Right atrium auricular region (tissue), 2 donors: ENCODE measurements at places on chromosomes 12 and 14. TPM values are rescaled to one million over a fixed set of nuclear protein-coding genes. Genes with fewer than 3 reads are reported as not detected.

DNA sequence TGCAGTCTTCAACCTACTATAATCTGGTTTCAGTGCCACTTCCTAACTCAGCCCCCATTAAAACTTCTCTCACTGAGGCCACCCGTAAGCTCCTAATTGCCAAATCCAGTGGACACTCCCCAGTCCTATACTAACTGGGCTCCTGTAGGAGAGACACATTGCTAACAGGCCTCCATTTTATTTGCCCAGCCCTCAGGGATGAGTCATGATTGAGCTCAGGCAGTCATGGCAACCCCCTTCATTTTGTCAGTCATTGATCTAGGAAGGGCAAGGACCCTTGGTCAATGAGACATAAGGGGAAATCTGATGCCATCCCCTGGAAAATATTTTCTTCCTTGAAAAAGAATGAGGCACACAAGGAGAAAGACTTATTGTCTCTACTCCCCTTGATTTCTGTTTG, 70.1 kb upstream of the HIF1A start:
- no peak for DNase-seq

GRCh38 chr12:81077686-81078441, at the start of gene ACSS3:
TSS of gene ACSS3 (plus strand) at chr12:81078079. CDS start at chr12:81078121, 42 bp downstream.
- peak; percentile 77 for DNase-seq

DNA sequence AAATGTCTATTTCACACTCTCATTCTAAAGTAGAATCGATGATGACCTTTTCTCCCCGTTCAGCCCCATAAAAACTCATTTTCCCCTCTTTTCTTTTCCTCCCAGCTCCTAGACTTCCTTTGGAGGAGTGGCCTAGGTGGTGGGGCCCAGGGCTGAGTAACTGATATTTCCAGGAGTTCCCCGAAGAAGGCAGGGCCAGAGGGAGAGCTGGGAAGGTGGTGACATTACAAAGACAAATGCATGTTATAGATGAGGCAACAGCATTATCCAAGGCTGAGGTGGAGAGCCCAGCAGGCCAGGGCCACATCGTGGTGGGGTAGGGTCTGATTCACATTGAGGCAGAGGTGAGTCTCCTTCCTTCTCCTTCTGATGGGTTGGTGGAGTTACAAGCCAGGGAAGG, 22.2 kb upstream of the HDAC7 start:
- no peak for DNase-seq

DNA sequence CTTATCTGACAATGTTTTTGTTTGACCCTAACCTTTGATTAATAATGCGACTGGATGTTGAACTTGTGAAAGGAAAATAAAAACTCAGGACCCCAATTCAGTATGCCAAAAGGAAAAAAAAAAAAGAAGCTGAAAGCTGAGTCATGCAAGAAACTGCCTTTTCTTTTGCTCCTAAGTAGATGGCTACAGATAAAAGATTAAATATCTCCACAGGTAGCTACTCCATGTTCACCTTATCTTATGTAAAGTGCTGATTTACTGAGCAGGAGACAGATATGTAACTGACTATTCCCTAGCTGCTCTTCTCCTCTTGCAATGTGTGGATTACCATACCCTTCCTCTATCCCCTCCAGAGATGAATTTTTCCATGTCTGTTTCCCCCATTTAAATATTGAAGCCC, 30.8 kb upstream of the TCL1B start:
- DNase-seq, result no peak

DNA sequence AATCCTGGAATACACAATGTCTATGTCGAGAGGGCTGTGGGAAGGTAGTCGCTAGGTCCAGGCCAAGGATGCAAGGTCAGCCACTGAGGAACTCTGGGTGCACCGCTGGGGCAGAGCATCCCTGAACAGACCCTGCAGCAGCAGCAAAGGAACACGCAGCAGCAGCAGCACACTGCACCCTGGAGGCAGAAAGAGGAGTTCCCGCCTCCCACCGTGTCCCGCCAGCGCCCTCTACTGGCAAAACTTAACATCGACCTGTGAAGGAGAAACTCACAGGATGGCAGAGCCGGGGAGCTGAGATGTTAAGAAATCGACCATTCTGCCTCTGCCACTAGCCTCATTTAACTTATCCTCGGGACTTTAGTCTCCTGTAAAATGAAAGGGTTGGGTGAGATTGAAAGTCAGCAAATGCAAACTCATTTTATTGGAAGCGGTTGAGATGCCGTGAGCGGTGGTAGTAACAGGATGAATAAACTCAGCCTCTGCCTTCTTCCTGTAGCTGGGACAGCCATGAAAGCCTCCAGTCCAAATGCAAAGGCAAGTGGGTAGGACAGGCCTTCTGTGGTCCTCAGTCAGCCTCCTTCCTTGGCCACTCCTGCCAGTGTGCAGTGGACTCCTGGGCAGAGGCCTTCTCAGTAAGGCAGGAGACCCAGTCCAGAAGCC, 45.6 kb downstream of the STAB2 start:
- DNase-seq, result peak; percentile 58

DNA sequence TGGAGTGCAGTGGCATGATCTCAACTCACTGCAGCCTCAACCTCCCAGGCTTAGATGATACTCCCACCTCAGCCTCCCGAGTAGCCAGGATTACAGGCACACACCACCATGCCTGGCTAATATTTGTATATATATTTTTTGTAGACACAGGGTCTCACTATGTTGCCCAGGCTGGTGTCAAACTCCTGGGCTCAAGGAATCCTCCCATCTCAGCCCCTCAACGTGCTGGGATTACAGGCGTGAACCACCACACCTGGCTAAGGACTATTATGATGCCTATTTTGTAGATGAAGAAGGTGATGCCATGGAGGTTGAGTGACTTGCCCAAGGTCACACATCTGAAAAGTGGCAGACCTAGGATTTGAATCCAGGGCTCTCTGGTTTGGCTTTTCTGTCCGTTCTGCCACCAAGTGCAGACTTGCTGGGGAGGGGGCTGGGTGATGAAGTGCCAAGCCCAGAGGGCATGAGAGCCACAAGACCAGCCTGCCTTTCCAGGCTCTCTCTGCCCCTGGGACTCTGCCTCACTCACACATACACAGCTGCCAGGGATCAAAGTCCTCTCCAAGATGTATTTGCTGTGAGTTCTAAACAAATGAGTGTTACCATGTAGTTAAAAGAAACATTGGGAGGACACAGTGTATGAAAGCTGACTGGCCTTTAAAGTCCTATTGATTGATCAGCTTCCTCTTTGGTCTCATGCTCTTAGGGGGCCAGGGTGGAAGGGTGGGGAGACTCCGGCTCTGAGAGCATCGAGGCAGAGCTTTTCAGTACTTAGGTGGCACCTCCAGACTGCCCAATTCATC, 21.3 kb upstream of the RBM19 start:
- no peak for DNase-seq

DNA sequence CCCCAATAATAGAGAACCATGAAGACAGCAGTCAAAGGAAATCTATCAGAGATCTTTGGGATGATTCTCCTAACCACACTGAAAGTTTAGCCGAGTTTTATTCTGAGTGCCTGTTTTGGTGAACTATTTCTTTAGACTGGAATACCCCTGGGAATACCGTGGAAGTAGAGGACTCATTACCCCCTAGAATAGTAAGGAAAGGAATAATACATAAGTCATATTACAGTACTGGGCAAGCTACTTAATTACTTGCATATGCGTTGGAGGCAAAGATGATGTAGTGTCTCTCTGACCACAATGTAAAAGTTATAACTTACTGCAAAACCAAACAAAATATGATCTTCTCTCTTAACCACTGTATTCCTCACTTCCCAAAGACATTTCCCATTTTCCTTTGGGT, 25.5 kb downstream of the ZC2HC1C start:
- DNase-seq, result no peak

DNA sequence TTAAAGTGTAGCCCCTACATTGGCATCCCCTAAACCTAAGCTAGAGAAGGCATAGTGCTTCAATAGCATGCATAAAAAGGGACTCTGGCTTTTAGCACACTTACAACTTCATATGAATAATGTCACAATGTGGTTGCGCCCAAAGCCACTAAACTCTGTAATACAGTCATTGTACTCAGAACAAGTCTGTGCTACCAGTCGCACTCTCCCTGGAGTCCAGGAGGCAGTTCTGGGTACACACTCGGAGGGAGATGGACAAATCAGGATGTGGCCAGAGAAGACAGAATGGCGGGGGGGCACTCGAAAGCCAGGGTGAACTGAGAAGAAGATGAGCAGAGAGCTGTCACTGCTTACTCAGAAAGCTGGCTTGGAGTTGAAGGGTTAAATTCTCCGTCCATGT, 10.6 kb downstream of the SAMD4A start:
- no peak for DNase-seq

DNA sequence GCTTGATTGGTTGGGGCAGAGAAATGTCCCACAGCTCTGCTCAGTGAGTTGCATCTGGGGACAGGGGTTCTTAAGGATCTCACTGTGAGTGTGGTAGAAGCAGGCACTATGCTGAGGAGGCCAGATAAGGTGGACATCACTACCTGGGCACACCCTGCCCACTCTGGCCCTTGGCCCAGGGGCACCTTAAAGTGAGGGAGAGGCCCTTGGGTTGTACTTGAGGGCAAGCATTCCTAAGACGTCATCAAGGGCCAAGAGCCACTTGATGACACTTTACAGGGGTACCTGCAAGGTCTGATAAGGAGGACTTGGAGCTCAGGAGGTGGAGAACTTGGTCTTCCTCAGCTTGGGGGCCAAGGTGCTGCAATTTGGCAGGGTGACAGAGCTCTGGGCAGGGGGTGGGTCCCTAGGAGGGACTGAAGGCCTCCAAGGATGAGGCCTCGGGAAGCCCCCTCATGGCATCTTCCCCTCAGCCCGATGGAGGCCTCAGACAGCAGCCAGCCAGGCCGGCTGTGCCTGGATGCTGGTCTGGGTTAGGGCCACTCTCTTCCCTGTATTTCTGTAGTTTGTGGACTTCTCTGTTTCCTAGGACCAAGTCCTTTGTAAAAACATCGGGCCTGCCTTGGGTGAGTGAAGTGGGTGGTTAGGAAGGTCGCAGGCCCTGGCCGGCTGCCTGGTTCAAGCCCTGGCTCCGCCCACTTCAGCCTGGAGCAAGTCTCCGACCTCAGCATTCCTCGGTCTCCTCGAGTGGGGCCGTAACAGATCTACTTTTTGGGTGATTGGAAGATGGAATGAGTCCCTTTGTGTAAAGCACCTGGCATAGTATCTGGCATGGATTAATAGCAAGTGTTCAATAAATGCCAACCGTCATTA, 24.8 kb downstream of the GPR68 start:
- DNase-seq, result no peak

GRCh38 chr12:23758608-23759007, 190.9 kb downstream of the SOX5 start:
- no peak for DNase-seq

The LUM gene
- 130 TPM for total RNA-seq

DNA sequence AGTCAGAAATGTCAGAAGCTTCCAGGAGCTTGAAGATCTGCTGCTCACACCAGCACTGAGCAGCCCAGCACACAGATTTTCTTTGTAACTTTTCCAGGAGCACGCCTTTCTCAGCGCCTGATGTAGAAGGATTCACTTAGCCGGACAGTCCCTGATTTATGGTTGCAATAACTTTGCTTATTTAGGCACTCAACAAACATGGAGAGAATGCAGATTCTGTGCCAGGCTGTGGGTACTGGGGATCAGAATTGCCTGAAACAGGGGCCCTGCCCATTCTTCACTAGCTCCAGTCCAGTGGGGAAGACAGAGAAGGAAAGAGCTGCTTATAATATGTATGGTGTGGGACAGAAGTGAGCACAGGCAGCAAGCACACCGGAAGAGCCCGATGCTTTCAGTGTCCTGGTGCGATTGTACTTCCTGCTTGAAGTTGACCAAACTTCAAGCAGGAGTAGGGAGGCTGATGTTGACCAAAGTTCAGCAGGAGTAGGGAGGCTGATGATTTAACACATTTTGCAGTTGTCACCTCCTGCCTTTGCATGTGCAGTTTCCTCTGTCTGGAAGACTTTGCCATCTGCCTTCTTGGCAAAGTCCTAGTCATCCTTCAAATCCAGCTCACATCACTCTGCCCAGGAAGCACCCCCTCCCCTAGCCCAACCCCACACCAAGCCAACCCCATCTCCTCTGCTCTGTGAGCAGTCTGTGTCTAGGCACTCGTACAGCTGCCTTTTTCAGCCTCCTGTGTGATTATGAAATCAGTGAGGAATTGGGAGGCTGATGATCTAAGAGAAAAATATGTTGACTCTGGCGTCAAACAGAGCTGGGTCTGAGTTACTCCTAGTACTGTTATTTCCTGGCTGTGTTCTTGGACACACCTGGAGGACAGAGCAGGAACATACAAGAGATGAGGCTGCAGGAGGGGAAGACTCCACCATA, 12.0 kb upstream of the PRIMA1 start:
- DNase-seq, result no peak

The PRB2 gene
- not detected for total RNA-seq

DNA sequence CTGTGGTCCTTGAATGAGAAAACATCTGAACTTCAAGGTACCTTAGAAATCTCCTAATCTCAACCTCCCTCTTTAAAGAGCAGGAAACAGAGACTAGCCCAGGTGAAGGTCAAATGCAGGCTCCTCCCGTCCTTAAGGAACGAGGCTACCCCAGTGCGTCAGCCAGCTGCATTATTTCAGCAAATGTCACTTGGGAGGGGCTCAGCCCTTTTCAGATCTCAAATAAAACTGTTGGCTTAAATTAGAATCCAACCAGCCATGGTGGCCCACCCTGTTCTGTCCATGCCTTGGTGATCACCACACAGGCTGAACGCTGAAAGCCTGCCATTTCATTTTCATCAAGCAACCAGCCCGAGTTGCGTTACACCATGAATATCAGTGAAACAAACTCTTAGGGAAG, 7.0 kb downstream of the SYNE3 start:
- no peak for DNase-seq

- no peak for DNase-seq
These were observed 93.3 kb downstream of the AKAP6 start for GRCh38 chr14:32422440-32422839.

The TEAD4 gene
- 41.5 TPM for total RNA-seq

GRCh38 chr12:131030472-131031328, 77.0 kb downstream of the ADGRD1 start:
- no peak for DNase-seq

DNA sequence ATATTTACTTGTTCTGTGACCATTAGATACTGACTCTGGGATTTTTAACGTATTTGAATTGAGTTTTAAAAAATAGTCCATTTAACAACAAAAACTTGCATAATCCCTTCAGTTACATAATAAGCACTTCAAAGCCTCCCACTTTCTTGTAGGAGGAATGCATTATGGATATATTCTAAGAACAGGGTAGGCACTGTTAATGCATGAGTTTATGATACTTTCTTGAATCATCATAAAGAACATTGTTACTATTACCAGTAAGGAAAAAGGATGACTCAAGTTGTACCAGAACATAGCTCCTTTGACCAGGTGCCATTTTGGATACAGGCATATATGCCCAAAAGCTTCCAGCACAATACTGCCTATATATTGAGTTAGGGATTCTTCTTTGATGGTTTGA, 671.4 kb downstream of the GALC start:
- DNase-seq, result no peak
